ENCODE measurements at places on chromosomes 4 and X.

- DNase-seq, result no peak
These were observed 51.7 kb upstream of the MCF2 start for GRCh38 chrX:139759637-139760036.

DNA sequence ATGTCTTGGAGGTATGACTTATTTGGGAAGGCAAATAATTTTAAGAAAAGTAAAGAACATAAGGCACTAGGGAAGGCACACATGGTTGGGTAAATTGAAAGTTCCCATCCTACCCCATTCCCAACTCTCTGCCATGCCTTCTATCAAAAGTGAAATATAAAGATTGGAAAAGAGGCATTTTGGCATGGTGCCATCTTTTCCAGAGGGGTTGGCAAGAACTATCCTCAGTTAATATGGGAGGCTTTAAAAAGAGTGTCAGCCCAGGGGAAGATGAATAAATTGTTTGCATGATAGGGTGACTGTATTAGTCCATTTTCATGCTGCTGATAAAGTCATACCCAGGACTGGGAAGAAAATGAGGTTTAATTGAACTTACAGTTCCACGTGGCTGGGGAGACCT lies 150.8 kb upstream of the BOD1L1 start:
- no peak for DNase-seq

GRCh38 chr4:183099537-183100297 lies 660 bp downstream of the WWC2 start:
- DNase-seq, result no peak

DNA sequence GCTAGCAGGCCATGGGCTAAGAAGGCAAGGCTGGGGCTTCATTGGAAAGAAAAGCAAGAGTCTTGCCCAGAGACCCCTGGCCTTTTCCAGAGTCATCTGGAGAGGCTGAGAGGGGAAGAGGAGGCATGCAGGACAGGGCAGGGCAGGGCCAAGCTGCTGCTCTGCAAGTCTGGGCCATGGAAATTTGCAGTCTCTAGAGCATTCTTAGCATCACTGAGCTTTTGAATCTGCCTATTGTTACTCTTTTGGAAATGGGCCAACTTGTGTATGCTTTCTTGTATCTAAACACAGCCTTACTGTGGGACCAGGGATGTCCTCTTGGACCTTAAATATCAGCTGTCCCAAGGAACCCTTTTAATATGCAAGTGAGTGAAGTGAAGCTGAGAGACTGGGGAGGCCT lies 560.5 kb downstream of the MID1IP1 start:
- no peak for DNase-seq

GRCh38 chr4:41678086-41678816 lies 70.3 kb downstream of the PHOX2B start:
- DNase-seq, result no peak

DNA sequence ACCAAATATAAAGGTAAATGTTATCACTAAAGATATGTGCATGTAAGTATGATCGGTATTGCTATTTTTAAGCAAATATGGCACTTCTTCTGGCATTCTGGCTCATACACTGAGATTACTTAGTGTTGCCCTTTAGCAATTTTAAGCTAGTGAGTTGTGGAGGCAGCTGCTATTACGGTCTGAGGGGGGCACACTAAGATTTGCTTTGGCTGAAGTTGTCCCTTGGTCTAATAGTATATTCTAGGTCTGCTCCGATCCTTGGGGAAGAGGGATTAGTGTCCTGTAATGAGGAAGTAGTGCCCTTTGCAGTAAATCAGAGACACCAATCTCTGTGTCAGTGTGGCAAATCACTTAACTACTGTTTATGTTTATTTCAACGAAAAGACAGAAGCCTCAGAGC lies 196.5 kb upstream of the FTHL17 start:
- DNase-seq, result no peak
